ENCODE measurements at places on chromosomes 5 and 9. TPM values are rescaled to one million over a fixed set of nuclear protein-coding genes. Genes with fewer than 3 reads are reported as not detected.

The IFNE gene
- 15.7 TPM for total RNA-seq

The NFX1 gene
- total RNA-seq: 25.2 TPM

The CDH12 gene
- not detected for total RNA-seq

The SH2D3C gene
- 0.11 TPM for total RNA-seq

The PCDHA5 gene
- total RNA-seq: 0.11 TPM

The SPAG8 gene
- 1.3 TPM for total RNA-seq

The MEGF10 gene
- total RNA-seq: 0.22 TPM

The DAB2IP gene
- total RNA-seq: 14.4 TPM

The SERINC5 gene
- 26.1 TPM for total RNA-seq

The SCAI gene
- 13.3 TPM for total RNA-seq

The OR1J2 gene
- total RNA-seq: not detected

The ESM1 gene
- 212 TPM for total RNA-seq

The PCDHB11 gene
- total RNA-seq: under 0.01 TPM

The DNAI1 gene
- total RNA-seq: 0.12 TPM

The BRD3OS gene
- 16.2 TPM for total RNA-seq

The SLC36A2 gene
- not detected for total RNA-seq

The PRR16 gene
- 5.9 TPM for total RNA-seq

The CSF1R gene
- total RNA-seq: 0.25 TPM

The LVRN gene
- total RNA-seq: 0.33 TPM

The HAVCR2 gene
- 0.44 TPM for total RNA-seq

The OR1K1 gene
- total RNA-seq: not detected

The ZNF883 gene
- total RNA-seq: 2.2 TPM

The NR5A1 gene
- total RNA-seq: not detected

The LRRC19 gene
- total RNA-seq: not detected

The EPB41L4A gene
- total RNA-seq: 1.00 TPM

The GRIA1 gene
- total RNA-seq: 0.44 TPM

The EIF4E1B gene
- total RNA-seq: not detected

The CDHR2 gene
- not detected for total RNA-seq

The LCN9 gene
- not detected for total RNA-seq

The CARD9 gene
- total RNA-seq: 3.4 TPM

The CYLC2 gene
- not detected for total RNA-seq

The FBXW5 gene
- 192 TPM for total RNA-seq

The TLX3 gene
- total RNA-seq: not detected

The FCN1 gene
- not detected for total RNA-seq

The FANCG gene
- total RNA-seq: 23.1 TPM

The CARTPT gene
- total RNA-seq: not detected

The GAPVD1 gene
- 63.9 TPM for total RNA-seq

The FAM81B gene
- total RNA-seq: not detected

The KCTD16 gene
- 1.00 TPM for total RNA-seq

The MRPS27 gene
- total RNA-seq: 87.8 TPM

The MLANA gene
- not detected for total RNA-seq

The HMCN2 gene
- total RNA-seq: under 0.01 TPM

The FST gene
- total RNA-seq: 30.8 TPM

The SV2C gene
- not detected for total RNA-seq

The HNRNPH1 gene
- 777 TPM for total RNA-seq

The CDC20B gene
- 0.22 TPM for total RNA-seq

All from uterine smooth muscle cell (primary cell).